ENCODE measurements at places on chromosomes 7 and 10. TPM values are rescaled to one million over a fixed set of nuclear protein-coding genes. Genes with fewer than 3 reads are reported as not detected.

The ITGB8 gene
- 3.6 TPM for total RNA-seq

DNA sequence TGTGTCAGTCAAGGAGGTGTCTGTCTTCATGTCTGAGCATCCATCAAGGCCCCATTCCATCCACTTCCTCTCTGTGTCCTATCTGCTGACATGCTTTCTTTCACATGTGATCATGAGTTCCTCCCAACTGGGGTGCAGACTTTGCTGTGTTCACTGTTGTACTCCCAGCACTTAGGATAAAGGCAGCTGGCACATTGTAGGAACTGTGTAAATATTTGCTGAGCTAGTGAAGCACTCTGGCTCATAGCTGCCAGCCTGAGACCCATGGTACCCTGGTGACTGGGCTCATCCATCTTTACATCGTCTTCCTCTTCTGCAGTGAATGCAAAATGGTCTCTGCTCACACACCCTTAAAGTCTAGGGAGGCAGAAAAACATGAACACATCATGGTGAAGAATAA lies 242.2 kb upstream of the IGFBP3 start:
- no peak overlapping the region for H3K27ac ChIP-seq
- no peak for DNase-seq
- no peak overlapping the region for H3K4me3 ChIP-seq
- no peaks in the 10 kb centered on the region for H3K36me3 ChIP-seq
- no peaks in the 10 kb centered on the region for H3K27me3 ChIP-seq
- H3K4me1 ChIP-seq = no peaks in the 10 kb centered on the region

- no peak overlapping the region for H3K27ac ChIP-seq
- no peaks in the 10 kb centered on the region for H3K36me3 ChIP-seq
- H3K4me3 ChIP-seq = no peak overlapping the region
- no peaks in the 10 kb centered on the region for H3K4me1 ChIP-seq
Observed at GRCh38 chr7:117048882-117049281, 95.6 kb downstream of the ST7 start.

DNA sequence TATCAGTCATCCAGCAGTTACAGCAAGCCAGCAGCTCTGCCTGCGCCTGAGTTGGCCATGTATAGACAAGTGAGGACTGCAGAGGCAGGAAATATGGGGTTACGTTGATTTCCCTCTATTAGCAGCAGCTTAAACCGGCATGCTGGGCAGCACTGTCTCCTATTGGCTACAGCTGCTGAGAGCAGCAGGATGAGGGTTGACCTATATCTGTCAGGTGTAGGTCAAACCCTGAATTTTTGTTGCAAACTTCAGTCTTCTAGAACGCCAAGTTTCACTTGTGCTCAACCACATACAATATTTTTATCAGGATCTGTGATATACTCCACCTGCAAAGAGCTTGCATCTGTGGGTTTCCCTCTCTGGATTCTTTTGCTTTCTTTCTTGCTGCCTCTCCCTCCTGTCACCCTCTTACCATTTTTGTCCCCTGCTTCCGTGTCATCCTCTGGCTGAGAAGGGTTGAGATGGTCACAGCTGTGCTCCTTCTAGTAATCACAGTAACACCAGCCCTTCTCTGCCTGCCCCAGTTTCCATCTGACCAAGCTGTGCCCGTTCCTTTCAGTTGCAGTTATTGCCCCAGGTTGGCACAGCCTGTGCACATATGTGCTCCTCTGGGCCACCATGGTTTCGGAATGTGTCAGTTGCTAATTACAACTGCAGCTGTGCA lies 23.8 kb upstream of the GLCCI1 start:
- no peak overlapping the region for H3K4me3 ChIP-seq
- no peak for DNase-seq
- H3K27me3 ChIP-seq = no peaks in the 10 kb centered on the region
- H3K4me1 ChIP-seq = no peaks in the 10 kb centered on the region

The RNF32 gene
- 1.2 TPM for total RNA-seq

The LBX1 gene
- not detected for total RNA-seq

DNA sequence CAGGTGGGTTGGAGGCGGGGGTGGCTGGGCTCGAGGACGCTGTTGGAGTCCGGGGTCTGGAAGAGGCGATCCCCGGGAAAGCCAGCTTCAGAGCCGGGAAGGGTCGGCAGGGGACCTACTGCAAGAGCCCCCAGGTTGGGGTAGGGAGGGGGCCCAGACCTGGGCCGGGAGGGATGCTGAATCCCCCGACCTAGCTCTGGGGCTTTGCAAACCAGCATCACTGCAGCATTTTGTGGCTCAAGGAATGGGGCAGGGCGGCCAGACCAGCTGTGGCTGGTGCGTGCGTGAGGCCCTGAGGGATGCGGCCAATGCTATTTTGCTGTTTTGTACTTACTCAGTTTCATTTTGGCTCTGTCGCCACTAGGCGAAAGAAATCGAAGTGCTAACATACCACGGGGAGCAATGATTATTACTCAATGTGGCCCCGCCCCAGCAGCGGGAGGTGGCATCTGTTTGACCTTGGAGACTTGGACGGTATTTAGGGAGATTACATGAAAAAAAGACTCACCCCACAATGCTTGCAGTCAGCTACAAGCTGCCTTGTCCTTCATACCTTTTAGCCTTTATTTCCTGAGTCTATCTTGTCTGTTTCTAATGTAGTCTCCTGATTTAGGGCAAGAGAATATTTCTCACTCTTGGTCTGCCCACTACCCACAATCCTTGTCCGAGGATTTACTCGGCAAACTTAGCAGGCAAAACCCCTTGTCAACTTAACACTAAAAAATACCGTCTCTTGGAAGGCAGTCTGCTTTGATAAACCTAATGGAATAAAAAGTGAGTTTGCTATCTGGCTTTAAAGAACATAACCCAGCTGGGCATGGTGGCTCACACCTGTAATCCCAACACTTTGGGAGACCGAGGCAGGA lies 16.2 kb downstream of the HSPB1 start:
- H3K36me3 ChIP-seq = no peaks in the 10 kb centered on the region
- peaks cover 11% of the 10 kb centered on the region for H3K4me1 ChIP-seq
- peak overlapping the region; percentile 81 for H3K27ac ChIP-seq
- H3K4me3 ChIP-seq = peak overlapping the region; percentile 78
- no peaks in the 10 kb centered on the region for H3K27me3 ChIP-seq
- no peak for DNase-seq

- H3K36me3 ChIP-seq = no peaks in the 10 kb centered on the region
- DNase-seq = no peak
Observed at GRCh38 chr10:103712146-103712545, 143.2 kb downstream of the SH3PXD2A start.

DNA sequence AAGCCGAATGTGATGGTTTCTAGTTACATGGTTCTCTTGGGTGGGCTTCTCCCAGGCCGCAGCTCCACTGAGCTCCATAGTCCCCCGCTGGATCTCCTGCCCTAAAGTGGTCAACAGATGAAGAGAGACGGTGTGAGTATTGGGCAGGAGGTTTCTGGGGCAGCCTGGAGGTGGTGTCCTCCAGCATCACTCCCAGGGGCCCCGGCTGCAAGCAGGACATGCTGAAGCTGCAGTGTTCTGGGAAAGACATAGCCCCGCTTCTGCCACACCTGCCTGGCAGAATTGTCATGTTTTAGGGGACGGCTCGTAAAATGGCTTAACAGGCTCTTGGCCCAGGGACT lies 40.4 kb downstream of the CALML3 start:
- H3K27me3 ChIP-seq = no peaks in the 10 kb centered on the region
- no peak overlapping the region for H3K4me3 ChIP-seq

DNA sequence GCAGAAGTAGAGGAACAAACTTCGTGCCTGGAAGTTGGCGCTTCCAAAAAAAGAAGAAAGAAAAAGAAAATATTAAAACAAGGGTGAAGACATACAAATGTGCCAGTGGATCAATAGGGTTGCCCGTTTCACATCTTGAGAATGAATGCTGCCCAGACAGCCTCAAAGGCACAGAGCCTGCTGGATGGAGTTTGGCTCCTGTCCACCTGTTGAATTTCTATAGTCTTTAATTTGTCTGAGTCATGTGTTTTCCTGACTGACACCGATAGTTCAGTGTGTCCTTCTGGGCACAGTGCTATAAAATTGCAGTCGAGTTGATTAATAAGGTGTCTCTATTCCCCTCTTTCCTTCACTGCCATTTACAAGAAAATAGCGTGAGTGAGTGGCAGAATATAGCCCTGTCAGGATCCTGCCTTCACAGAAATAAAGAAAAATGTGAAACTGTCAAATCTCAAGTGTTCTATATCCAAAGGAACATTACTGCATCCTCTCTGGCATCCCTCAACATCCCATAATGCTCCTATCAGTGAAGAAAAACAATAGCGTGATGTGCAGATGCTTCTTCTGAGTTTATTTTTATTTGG lies 471.3 kb upstream of the AUTS2 start:
- no peak for DNase-seq
- H3K36me3 ChIP-seq = no peaks in the 10 kb centered on the region
- H3K27me3 ChIP-seq = no peaks in the 10 kb centered on the region
- H3K4me3 ChIP-seq = no peak overlapping the region

DNA sequence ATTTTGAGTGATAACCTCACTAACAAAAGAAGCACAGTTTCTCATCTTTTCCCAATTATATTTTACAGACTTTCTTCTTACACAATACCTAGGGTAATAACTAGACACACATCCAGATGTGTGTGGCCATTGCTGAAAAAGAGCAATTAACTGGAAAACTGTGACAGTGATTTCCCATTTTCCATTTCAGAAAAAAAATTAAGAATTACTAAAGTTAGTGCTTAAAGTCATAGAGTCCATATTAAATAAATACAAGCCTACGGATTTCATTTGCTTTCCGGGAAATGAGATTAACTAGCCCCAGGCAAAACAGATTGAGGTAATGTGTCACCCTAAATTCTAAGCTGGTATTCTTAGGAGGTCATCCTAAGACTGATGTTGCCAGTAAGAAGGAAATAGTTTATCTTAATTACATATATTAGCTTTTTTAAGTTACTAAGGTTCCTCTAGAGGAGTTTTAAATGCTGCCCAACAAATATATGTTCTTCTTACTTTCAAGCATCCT lies 10.2 kb upstream of the MACC1 start:
- no peaks in the 10 kb centered on the region for H3K27me3 ChIP-seq
- DNase-seq = no peak

- H3K4me3 ChIP-seq = no peak overlapping the region
- no peaks in the 10 kb centered on the region for H3K36me3 ChIP-seq
- no peak overlapping the region for H3K27ac ChIP-seq
- DNase-seq = no peak
- no peaks in the 10 kb centered on the region for H3K4me1 ChIP-seq
Observed at GRCh38 chr10:110326351-110327032, 21.8 kb upstream of the SMNDC1 start.

GRCh38 chr10:121435099-121435875 lies 163.0 kb downstream of the FGFR2 start:
- DNase-seq = no peak
- no peak overlapping the region for H3K27ac ChIP-seq
- no peaks in the 10 kb centered on the region for H3K27me3 ChIP-seq
- no peaks in the 10 kb centered on the region for H3K4me1 ChIP-seq

The PLAC9 gene
- total RNA-seq = 16.7 TPM

- no peaks in the 10 kb centered on the region for H3K27me3 ChIP-seq
- H3K4me1 ChIP-seq = 0 out of 2 replicates have a peak, but pooled peaks cover 2% of the 10 kb centered on the region
- H3K36me3 ChIP-seq = no peaks in the 10 kb centered on the region
- no peak for DNase-seq
Observed at GRCh38 chr7:17936321-17936720, 4.0 kb downstream of the SNX13 start.

- H3K4me3 ChIP-seq = no peak overlapping the region
- no peaks in the 10 kb centered on the region for H3K27me3 ChIP-seq
- peaks cover 5% of the 10 kb centered on the region for H3K4me1 ChIP-seq
- H3K36me3 ChIP-seq = peaks cover 9% of the 10 kb centered on the region
- no peak overlapping the region for H3K27ac ChIP-seq
- no peak for DNase-seq
Observed at GRCh38 chr7:2713370-2713769, 25.4 kb downstream of the AMZ1 start.

The GALNT17 gene
- total RNA-seq = 47.0 TPM

DNA sequence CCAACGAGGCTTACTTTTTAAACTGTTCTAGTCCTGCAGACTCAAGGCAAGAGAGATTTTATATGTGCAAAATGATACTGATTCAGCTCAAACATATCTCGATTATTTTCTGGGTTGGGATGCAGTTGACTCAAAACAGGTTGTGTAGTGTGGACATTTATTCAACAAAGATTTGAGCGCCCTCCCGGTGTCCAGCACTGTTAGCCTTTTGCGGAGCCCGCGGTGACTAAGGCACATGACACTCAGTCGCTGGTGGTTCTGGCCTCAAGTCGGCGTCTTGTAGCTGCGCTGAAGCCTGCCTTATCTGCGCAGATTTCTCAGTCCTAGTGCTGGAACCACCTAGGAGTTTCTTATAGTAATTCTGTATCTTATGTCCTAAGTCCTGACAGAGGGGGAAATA lies 938 bp upstream of the CADPS2 start:
- no peak overlapping the region for H3K27ac ChIP-seq
- peaks cover 15% of the 10 kb centered on the region for H3K27me3 ChIP-seq
- H3K4me3 ChIP-seq = peak overlapping the region; percentile 85
- DNase-seq = no peak
- peaks cover 9% of the 10 kb centered on the region for H3K4me1 ChIP-seq

GRCh38 chr7:117892821-117893220 lies 19.6 kb upstream of the CTTNBP2 start:
- no peaks in the 10 kb centered on the region for H3K27me3 ChIP-seq
- no peak for DNase-seq
- no peak overlapping the region for H3K4me3 ChIP-seq
- no peak overlapping the region for H3K27ac ChIP-seq
- H3K4me1 ChIP-seq = peaks cover 11% of the 10 kb centered on the region

DNA sequence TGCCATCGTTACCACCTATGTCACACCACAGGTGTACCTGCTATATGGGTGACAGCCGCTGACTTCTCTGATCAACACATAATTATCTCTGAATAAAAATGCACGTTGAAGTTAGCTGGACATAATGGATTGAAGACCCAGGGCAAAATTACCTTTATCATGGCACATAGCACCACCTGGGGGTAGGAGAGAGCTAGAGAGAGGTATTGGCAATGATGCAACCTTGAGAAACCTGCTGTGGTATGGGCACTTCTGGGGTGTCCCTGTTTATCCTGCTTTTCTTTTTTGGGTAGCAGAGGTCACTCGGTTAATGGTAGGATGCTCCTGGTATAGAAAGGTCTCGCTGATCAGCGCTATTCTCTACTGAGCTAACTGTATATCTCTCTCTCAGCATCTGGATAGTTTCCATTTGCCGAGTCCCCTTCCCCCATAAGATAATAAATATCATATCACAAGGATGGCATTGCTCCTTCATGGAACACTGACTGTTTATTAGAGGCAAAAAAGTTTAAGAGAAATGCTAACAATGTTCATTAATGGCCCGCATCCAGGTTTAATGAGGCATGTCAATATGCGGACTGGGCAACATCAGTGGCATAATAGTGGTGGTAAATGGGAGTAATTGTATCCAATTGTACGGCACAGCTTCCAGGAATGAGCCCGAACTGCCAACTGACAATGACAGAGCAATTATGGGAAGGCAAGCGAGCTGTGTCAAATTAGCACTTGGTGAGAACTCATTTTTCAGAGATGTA lies 323.1 kb downstream of the TFEC start:
- no peak overlapping the region for H3K27ac ChIP-seq
- no peak overlapping the region for H3K4me3 ChIP-seq
- no peaks in the 10 kb centered on the region for H3K27me3 ChIP-seq
- no peaks in the 10 kb centered on the region for H3K4me1 ChIP-seq

The NKX6-2 gene
- total RNA-seq = not detected

The ACSL5 gene
- not detected for total RNA-seq
